ENCODE measurements at places on chromosomes 7 and 10.

GRCh38 chr7:106501605-106502580, 159.1 kb downstream of the CCDC71L start:
- no peak for DNase-seq

- DNase-seq, result no peak
These were observed 425.4 kb downstream of the RPS24 start for GRCh38 chr10:78458983-78459638.

DNA sequence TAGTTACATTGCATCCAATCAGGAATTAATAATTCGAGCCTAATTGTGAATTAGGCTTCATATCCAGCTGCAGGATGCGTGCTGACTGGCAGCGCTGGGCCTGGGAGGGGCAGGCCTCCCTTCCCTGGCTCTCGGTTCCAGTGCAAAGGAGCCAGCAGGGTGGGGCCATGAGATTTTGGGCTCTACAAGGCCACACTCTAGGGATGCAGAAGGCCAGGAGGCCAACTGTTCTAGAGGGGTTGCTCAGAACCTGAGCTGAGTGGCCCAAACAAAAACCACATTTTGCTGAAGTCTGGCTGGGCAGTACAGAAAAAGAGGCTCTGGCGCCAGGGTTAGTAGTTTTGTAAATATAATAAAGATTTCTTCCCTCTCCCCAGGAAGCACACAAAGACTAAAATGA, 72.3 kb downstream of the CLEC2L start:
- DNase-seq, result no peak

- no peak for DNase-seq
These were observed 104.1 kb downstream of the GPR85 start for GRCh38 chr7:112982441-112983063.

DNA sequence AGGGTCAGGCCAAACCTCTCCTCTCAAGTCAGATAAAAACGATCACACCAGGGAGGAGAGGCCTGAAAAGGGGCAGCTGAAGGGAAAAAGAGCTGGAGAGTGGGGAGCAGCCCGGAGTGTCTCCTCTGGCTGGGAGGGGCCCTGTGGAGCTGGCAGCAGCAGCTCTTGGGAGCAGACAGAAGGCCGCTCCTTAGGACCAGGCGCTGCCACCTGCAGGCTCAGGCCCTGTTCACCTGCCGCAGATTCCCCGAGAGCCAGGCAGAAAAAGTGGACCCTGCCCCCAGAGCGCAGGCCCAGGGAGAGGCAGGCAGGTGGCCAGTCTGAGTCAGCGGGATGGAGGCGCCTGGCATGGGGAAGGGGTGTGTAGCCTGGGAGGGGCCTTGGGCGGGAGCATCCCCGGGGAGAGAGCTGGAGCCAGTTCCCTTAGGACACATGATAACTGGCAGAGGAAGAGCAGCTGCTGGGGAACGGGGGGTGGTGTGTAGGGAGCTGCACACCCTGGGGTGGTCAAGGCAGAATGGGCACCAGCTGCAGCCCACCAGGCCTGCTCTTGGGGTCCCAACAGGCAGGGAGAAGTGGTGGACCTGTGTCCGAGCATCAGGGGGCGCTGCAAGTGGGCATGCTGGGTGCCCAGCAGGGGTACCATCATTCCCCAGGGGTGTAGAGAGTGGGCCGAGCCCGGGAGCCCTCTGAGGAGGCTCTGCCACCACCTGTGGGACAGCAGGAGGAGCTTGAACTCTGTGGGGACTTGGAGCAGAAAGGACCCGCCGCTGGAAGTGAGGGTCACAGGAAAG, 177.2 kb upstream of the RHEB start:
- DNase-seq, result no peak

- no peak for DNase-seq
These were observed 44.4 kb upstream of the TOMM7 start for GRCh38 chr7:22867003-22867402.

GRCh38 chr7:2624293-2624886, 7.4 kb upstream of the TTYH3 start:
- no peak for DNase-seq

All from CD4-positive, alpha-beta T cell treated with Interleukin-2 at 100 ng/mL for 4 hours (primary cell).